ENCODE measurements at places on chromosomes 11 and 22. TPM values are rescaled to one million over a fixed set of nuclear protein-coding genes. Genes with fewer than 3 reads are reported as not detected.

DNA sequence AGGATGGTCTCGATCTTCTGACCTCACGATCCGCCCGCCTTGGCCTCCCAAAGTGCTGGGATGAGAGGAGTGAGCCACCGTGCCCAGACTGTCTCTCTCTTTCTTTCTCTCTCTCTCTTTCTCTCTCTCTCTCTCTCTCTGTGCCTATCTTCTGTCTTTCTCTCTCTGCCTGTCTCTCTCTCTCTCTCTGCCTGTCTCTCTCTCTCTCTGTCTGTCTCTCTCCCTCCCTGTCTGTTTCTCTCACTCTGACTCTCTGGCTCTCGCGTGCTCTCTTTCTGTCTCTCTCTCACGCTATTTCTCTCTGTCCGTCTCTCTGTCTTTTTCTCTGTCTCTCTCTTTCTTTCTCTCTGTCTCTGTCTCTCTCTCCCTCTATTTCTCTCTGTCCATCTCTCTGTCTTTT lies 3911.2 kb upstream of the OR11H1 start:
- no peak for DNase-seq
- no peaks in the 10 kb centered on the region for H3K27me3 ChIP-seq
- H3K36me3 ChIP-seq, result no peaks in the 10 kb centered on the region
- H3K4me3 ChIP-seq, result no peak overlapping the region
- H3K27ac ChIP-seq, result no peak overlapping the region
- H3K4me1 ChIP-seq, result no peaks in the 10 kb centered on the region

- H3K27ac ChIP-seq, result no peak overlapping the region
- H3K4me1 ChIP-seq, result peaks cover 26% of the 10 kb centered on the region
- H3K27me3 ChIP-seq, result no peaks in the 10 kb centered on the region
- H3K4me3 ChIP-seq, result peak overlapping the region; percentile 73
These were observed 812 bp upstream of the SMTN start for GRCh38 chr22:31080164-31080847.

GRCh38 chr11:133991101-133991500 lies 34.3 kb upstream of the IGSF9B start:
- H3K27ac ChIP-seq, result no peak overlapping the region
- no peaks in the 10 kb centered on the region for H3K36me3 ChIP-seq
- no peaks in the 10 kb centered on the region for H3K4me1 ChIP-seq
- no peak for DNase-seq

The CABP7 gene
- 0.69 TPM for total RNA-seq

- no peaks in the 10 kb centered on the region for H3K36me3 ChIP-seq
- no peak overlapping the region for H3K27ac ChIP-seq
- DNase-seq, result no peak
- no peaks in the 10 kb centered on the region for H3K4me1 ChIP-seq
- H3K27me3 ChIP-seq, result 0 out of 2 replicates have a peak, but pooled peaks cover 11% of the 10 kb centered on the region
These were observed 366.7 kb downstream of the BUD13 start for GRCh38 chr11:116406042-116406441.

The TSGA10IP gene
- total RNA-seq, result not detected

GRCh38 chr22:19663286-19663815 lies 51.0 kb upstream of the SEPTIN5 start:
- no peak overlapping the region for H3K27ac ChIP-seq
- peak; percentile 30 for DNase-seq
- H3K4me3 ChIP-seq, result no peak overlapping the region
- H3K36me3 ChIP-seq, result no peaks in the 10 kb centered on the region

The ENTHD1 gene
- not detected for total RNA-seq

DNA sequence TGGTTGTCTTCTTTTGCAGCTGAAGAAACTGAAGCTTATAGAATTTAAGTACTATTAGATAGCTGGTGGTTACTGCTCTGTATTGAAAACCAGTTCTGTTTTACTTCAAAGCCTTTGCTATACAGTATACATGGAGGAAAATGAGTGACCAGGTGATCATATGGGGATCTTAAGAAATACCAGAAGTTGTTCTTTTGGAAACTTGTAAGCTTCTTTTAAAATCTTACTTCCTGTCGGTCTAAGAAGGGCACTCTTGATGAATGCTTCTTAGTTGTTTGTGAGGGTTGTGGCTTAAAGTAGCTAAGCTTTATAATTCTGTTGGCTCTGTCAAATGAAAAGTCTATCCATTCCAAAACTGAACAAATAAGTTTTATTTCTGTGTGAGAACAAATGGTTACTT lies 55.2 kb downstream of the PDE3B start:
- peaks cover 16% of the 10 kb centered on the region for H3K27me3 ChIP-seq
- H3K27ac ChIP-seq, result no peak overlapping the region
- no peak for DNase-seq
- no peaks in the 10 kb centered on the region for H3K36me3 ChIP-seq

The KCNQ1OT1 gene
- 1.5 TPM for total RNA-seq

- no peak overlapping the region for H3K27ac ChIP-seq
- no peaks in the 10 kb centered on the region for H3K36me3 ChIP-seq
- no peaks in the 10 kb centered on the region for H3K27me3 ChIP-seq
- DNase-seq, result no peak
- peaks cover 28% of the 10 kb centered on the region for H3K4me1 ChIP-seq
These were observed 15.6 kb downstream of the TOM1 start for GRCh38 chr22:35315141-35315854.

The CREB3L1 gene
- total RNA-seq, result 1.1 TPM

The PANX2 gene
- 11.9 TPM for total RNA-seq

The PGA5 gene
- not detected for total RNA-seq

GRCh38 chr11:1983601-1983961 lies 14.1 kb downstream of the H19 start:
- H3K4me1 ChIP-seq, result no peaks in the 10 kb centered on the region
- H3K27me3 ChIP-seq, result no peaks in the 10 kb centered on the region
- no peak overlapping the region for H3K27ac ChIP-seq
- H3K36me3 ChIP-seq, result no peaks in the 10 kb centered on the region
- DNase-seq, result peak; percentile 0

DNA sequence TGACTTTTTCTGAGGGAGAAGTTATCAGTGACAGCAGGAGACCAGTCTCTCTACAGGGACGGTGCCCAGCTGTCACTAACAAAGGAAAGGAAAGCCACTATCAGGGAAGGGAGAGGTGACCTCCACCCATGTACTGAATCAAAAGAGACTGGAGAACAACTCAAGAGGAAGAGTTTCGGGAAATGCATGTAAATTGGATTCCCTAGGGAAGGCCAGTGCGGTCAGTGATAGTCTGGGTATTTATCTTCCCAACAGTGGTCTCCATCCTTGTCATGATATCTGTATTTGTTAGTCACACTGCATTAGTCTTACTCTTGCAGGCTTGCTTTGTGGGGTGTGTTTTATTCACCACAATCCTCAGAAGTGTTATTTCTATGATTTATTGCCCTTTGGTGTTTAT lies 193.4 kb upstream of the KIRREL3 start:
- H3K4me1 ChIP-seq, result no peaks in the 10 kb centered on the region
- no peak overlapping the region for H3K4me3 ChIP-seq
- no peak for DNase-seq
- no peaks in the 10 kb centered on the region for H3K36me3 ChIP-seq

The MAJIN gene
- not detected for total RNA-seq

DNA sequence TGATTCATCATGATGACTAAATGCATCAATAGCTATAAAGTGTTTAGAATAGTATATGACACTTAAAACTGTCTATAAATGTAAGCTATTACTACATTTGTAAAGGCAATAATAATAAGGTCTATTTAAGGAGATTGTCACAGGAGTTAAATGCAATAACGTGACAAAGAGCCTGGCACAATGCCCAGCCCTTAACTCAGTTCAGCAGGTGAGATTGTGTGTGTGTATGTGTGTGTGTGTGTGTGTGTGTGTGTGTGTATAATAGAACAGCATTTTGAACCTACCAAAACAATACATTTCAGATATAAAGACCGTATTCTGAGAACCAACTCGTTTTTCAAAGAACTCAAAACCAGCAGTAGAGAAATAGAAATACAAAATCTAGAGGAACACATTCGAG lies 177.5 kb downstream of the MYO18B start:
- no peaks in the 10 kb centered on the region for H3K27me3 ChIP-seq
- H3K36me3 ChIP-seq, result no peaks in the 10 kb centered on the region

The MTMR2 gene
- 32.2 TPM for total RNA-seq

DNA sequence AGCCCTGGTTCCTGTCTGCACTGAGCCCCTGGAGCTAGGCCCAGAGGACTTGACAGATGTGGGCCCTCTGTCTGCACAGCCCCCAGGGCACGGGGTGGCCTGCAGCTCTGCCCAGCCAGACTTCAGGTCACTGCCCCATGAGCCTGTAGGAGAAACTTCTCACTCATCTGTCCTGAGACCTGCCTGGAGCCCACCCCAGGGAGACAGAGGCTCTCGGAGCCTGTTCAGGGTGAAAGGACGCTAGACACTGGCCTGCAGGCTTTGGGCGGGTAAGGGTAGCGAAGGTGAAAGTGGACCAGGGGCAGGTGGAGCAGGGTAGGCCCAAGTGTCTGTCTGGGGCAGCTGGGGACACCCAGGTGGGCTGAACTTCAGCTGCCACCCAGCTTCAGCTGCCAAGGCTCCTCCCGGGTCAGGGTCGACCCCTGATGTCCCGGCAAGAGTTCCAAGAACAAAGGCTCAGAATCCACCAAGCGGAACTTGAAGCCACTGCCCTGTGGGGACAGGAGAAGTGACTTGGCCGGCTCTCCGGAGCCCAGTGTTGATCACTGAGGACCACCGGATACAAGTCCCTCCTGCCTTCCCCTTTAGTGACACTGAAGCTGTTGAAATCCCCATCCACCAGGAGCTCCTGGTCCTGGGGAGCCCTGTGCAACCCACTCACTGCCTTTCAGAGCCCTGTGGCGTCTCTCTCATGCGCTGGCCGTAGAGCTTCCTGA lies 90.3 kb downstream of the KCNQ1 start:
- H3K4me1 ChIP-seq, result peaks cover 20% of the 10 kb centered on the region
- no peak overlapping the region for H3K4me3 ChIP-seq
- DNase-seq, result no peak
- 0 out of 2 replicates have a peak overlapping the region, but pooled peaks have one; percentile 92 for H3K27ac ChIP-seq
- H3K36me3 ChIP-seq, result no peaks in the 10 kb centered on the region

DNA sequence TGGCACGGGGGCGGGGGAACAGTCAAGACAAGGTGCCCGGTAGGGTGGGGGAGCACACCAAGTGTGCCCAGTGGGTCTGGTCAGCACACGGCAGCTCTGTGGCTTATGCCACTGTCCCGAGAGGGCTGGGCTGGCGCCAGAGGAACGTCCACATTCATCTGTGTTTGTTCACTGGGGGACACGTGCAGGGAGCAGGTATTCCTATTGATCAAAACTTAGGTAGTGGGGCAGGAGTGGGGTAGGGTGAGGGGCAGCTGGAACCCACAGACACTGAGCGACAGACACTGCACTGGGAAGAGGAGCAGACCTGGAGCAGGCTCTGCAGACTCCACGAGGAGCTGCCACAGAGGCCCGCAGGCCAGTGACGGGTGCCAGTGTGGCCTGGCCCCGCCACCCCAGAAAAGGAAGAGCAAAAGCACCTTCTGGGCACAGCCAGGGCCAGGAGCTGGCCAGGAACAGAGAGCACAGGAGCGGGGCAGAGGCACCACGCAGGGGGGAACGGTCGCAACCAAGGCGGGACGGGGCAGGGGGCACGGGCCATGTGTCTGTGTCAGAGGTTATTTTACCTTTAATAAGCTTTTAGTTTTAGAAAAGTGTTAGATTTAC lies 2.1 kb upstream of the MOB2 start:
- no peak overlapping the region for H3K27ac ChIP-seq
- no peak overlapping the region for H3K4me3 ChIP-seq
- no peak for DNase-seq
- no peaks in the 10 kb centered on the region for H3K36me3 ChIP-seq
- no peaks in the 10 kb centered on the region for H3K27me3 ChIP-seq

The PRDX5 gene
- total RNA-seq, result 585 TPM

GRCh38 chr22:46797355-46797754 lies 34.9 kb downstream of the TBC1D22A start:
- no peaks in the 10 kb centered on the region for H3K4me1 ChIP-seq
- H3K36me3 ChIP-seq, result no peaks in the 10 kb centered on the region
- H3K4me3 ChIP-seq, result no peak overlapping the region
- H3K27me3 ChIP-seq, result no peaks in the 10 kb centered on the region

The ZNRF3 gene
- 9.4 TPM for total RNA-seq

The TMEM151A gene
- not detected for total RNA-seq

The GLYAT gene
- total RNA-seq, result not detected

- peaks cover 85% of the 10 kb centered on the region for H3K27me3 ChIP-seq
- no peaks in the 10 kb centered on the region for H3K4me1 ChIP-seq
- no peaks in the 10 kb centered on the region for H3K36me3 ChIP-seq
- no peak for DNase-seq
These were observed 3.8 kb upstream of the SCGB1D1 start for GRCh38 chr11:62186195-62186594.

- peak; percentile 41 for DNase-seq
- H3K27ac ChIP-seq, result no peak overlapping the region
- H3K36me3 ChIP-seq, result no peaks in the 10 kb centered on the region
These were observed 10.3 kb upstream of the CDON start for GRCh38 chr11:126072801-126073594.

GRCh38 chr22:19527861-19528417 lies 3.7 kb upstream of the CLDN5 start:
- H3K27ac ChIP-seq, result peak overlapping the region; percentile 37
- no peak overlapping the region for H3K4me3 ChIP-seq
- H3K27me3 ChIP-seq, result no peaks in the 10 kb centered on the region

DNA sequence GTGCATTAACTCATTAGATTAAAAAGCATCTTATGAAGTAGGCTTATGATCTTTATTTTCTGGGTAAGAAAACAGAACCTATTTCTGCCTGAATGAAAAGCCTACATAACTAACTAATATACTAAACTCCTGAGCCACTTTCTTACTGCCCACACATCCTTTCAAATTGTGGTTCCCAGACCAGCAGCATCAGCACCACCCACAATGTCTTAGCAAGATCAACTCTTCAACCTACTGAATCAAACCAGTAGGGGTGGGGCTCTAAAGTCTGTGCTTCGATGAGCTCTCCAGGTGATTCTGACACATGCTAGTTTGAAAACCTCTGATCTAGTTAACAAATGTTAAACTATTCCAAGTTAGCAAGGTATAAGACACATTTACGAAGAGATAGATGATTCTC lies 462.4 kb downstream of the DLG2 start:
- no peak overlapping the region for H3K4me3 ChIP-seq
- DNase-seq, result no peak
- no peaks in the 10 kb centered on the region for H3K36me3 ChIP-seq
- H3K27ac ChIP-seq, result no peak overlapping the region
- peaks cover 23% of the 10 kb centered on the region for H3K4me1 ChIP-seq

- peak; percentile 76 for DNase-seq
- no peaks in the 10 kb centered on the region for H3K4me1 ChIP-seq
- no peak overlapping the region for H3K4me3 ChIP-seq
- no peak overlapping the region for H3K27ac ChIP-seq
- no peaks in the 10 kb centered on the region for H3K36me3 ChIP-seq
These were observed 1496.5 kb downstream of the FAM181B start for GRCh38 chr11:81237139-81237538.

The SMTN gene
- 167 TPM for total RNA-seq
